ENCODE measurements at places on chromosomes 7 and 10.

GRCh38 chr7:18828260-18828993, 289.0 kb downstream of the TWIST1 start:
- DNase-seq: no peak

DNA sequence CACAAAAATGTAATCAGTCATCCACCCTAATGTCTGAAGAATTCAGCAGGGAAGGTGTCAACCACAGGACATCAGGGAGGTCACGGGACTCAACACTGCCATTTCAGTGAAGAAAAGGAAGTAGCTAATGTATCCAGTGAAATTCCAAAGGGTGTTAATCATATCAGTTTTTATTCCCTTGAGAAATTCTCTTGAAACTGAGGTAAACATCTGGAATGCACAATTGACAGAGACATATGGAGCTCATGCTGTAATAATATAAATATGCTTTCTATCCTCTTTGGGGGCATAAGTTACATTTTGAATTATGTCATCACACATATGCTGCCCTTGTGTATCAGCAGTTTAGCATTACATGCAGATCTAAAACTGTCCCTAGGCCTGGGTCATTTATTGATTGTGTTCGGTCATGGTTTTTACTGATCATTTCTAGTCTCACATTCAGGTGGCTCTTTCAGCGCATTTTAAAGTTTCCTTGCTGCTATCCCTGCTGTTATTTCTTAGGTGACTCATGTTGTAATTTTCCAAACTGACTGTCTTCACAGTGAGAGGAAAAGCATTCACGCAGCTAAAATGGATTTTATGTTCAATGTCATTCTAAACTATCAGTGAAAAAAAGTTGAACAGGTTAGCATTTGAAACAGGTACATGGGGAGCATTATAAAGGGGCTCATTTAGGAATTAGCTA, 273.9 kb downstream of the TSPAN12 start:
- DNase-seq: no peak

DNA sequence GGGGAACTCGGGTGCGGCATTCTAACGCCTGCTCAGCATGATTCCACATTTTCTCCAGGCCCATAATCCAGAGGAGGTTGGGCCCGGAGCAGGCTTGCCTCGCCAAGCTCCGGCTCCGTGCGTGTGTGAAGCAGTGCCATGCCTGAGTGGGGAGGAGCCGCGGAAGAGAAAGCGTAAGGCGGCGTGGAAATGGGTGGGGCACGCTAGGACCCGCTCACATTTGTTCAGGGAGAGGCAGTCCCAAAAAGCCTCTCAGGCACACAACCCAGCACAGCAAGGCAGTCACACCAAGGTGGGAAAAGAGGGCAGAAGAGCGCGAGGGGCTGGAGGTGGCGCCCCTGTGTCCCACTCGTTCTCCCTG, 695 bp upstream of the VDAC2 start:
- DNase-seq: peak; percentile 71

DNA sequence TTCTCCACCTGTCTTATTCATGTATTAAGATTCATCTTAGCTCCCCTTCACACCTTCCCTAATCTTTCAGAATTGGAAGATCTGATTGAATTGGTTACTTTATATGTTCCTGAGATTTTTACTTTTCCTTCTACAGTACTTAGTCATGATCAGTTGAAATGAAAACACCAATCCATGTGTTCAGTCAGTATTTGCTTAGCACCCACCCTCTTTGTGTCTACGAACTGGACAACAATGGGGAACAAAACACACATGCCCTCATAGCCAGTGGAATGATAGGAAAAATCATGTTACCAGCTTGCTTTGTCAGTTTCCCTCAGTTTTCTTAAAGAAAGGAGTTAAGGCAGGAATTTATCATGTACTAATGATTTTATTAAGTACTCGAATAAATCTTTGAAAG, 2.0 kb downstream of the MASTL start:
- DNase-seq: no peak

GRCh38 chr10:87524296-87524695, 19.6 kb downstream of the MINPP1 start:
- DNase-seq: no peak

DNA sequence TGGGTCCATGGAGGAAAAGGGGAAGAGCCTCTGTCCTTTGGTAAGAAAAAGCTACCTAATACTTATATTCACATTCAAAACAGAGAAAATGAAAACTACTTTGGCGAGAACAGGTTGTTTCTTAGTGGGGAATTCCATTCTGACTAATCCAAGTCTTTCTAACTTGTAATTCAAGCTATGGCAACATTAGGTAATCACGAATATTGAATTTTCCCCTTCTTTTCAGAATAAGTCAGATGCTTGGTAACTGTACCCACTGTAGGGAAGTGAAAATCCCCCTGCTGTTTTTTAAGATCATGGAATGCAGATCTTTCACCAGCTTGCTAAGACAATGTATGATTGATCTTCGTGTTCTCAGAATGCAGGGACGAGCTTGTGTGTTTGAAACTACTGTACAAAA, 384.4 kb downstream of the TCERG1L start:
- DNase-seq: no peak

GRCh38 chr7:55369427-55370400, 4.6 kb downstream of the LANCL2 start:
- DNase-seq: no peak

- no peak for DNase-seq
Measured at GRCh38 chr10:127949831-127950230, 42.9 kb downstream of the PTPRE start.

DNA sequence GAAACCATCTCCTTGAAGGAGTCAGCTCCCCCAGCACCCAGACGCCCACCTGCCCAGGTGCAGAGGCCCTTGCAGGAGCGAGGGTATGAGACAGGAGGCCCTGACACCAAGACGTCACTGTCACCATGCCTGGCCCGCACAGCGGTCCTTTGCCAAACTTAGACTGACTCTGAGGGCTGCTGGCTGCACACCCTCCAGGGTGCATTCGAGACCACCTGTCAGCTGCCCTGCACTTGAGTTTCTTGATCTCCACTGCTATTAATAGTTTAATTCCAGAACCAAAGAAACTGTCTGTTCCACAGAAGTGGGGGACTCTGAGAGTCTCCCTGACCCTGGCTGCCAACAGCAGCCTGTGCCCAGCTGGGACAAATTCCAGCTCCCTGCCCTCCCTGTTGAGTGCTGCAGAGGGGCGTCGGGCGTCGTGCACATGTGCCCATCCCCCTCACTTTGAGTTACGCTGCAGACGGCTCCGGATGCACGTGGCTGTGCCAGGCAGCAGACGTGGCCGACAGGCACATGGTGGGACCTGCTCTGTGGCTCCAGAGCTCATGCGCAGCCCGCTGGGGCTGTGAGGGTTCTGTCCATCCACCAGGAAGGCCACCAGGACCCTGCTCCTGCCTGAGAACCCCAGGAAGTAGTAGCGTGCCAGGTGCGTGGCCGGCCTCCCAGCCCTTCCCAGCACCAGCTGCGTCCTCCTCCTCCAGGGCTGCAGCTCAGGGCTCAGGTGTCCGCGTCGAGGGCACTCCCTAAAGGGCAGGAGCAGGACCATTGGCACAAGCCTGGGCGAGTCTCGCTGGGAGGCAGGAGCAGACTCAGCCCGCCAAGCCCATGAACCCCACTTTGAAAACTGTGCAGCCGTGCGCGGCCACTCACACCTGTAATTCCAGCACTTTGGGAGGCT, 24.8 kb downstream of the ELFN1 start:
- DNase-seq: no peak

- no peak for DNase-seq
Measured at GRCh38 chr10:77478247-77478961, 159.2 kb downstream of the KCNMA1 start.

DNA sequence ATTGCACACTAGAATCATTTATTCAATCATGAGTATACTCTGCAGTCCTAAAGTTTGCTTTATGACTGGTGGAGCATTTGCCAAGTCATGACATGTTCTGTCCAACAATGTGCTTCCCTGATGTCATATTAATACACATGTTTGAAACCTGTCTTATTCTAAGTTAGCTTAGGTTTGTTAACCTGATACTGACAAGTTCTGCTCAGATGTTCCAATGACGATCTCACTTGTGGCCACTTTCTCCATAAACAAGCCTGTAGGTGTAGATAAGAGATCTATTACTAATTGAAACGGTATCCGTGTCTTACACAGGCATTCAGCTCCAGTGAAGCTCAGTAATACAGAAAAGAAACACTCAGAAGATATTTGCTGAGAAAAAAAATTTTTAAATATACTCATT, 64.9 kb downstream of the GPR37 start:
- no peak for DNase-seq

- DNase-seq: no peak
Measured at GRCh38 chr7:7100432-7100849, 81.9 kb upstream of the C1GALT1 start.

DNA sequence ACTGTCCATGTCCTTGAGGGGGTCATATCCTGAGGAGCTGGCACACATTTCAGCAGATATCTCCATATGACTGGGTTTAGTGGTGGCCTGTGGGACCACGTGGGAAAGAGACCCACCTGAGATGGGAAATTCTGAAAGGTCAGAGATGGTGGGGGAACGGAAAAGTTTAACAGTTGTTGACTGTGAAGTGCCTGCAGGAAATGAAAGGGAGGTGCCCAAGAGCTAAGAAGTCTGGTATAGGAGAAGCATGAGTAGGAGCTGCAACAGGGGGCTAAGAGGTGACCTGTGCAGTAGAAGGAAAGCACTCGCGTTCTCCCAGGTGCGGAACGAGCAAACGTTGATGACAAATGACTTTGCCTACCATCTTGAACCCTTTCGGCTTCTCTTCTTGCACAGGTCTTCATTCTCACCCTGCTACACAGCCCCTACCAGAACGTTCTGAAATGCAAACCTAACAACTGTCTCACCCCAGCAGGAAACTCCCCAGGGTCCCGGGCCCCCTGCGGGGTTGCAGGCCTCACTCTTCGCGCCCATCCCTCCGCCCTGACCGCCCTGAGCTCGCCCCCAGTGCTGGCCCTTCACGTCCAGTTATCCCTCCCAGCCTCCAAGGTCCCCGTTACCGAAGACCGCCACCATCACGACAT, 9.8 kb upstream of the FXYD4 start:
- DNase-seq: no peak

GRCh38 chr7:106281585-106282318, 3.0 kb downstream of the NAMPT start:
- no peak for DNase-seq

DNA sequence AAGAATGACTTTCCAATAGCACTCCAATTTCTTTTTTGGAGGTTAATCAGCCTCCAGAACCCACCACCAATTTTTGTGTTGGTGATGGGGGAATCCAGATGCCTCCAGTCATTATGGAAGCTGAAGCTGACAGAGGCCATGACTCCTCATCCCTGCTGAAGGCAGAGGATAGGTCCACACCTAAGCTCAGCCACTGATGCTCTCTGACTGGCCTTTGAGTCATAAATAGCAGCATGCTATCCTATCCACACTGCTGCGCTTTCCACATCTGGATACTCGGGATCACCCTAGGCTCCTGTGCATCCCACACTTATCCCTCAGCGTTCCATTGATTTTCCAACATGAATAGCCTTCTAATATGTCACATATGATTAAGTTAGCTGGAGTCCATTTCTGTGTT, 124.2 kb downstream of the TES start:
- no peak for DNase-seq

DNA sequence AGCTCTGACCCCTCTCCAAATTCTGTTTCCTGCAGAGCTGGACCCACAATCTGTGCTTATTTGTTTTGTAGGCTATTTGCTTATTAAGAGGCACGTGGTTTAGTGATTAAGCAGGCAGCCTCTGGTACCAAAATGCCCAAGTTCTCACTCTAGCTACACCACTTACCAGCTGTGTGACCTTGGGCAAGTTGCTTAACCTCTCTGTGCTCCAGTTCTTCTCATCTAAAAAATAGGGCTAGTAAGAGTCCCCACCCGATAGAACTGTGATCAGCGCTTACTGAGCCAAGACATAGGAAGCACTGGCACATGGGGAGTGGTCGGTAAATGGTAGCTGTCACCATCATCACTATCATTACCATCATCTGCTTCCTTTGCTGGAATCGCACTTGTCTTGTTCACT, 20.8 kb downstream of the C10orf105 start:
- DNase-seq: no peak

- DNase-seq: no peak
Measured at GRCh38 chr7:148590471-148590870, at the start of gene C7orf33. TSS of gene C7orf33 (plus strand) at chr7:148590766. CDS start at chr7:148590926, 160 bp downstream.
